ENCODE measurements at places on chromosomes 16 and 17.

DNA sequence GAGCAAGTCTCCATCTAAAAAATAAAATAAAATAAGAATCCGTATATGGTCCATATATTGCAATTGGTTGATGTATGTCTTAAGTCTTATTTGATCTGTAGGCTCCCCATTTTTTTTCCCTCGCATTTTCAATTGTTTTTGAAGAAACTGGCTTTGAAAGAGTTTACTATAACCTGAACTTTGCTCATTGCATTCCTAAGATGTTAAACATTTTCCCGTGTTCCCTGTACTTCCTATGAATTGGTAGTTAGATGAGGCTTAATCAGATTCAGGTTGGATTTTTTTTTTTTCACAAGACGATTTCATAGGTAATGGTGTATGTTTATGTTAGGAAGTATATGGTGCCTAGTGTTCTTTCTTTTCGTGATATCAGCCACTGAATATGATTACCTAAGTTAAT lies 3.3 kb downstream of the LRRC36 start:
- DNase-seq = no peak

GRCh38 chr17:42287305-42287976 lies 857 bp upstream of the STAT5A start:
- peak; percentile 76 for DNase-seq

- DNase-seq = no peak
These were observed 986 bp downstream of the FA2H start for GRCh38 chr16:74773446-74774222.

DNA sequence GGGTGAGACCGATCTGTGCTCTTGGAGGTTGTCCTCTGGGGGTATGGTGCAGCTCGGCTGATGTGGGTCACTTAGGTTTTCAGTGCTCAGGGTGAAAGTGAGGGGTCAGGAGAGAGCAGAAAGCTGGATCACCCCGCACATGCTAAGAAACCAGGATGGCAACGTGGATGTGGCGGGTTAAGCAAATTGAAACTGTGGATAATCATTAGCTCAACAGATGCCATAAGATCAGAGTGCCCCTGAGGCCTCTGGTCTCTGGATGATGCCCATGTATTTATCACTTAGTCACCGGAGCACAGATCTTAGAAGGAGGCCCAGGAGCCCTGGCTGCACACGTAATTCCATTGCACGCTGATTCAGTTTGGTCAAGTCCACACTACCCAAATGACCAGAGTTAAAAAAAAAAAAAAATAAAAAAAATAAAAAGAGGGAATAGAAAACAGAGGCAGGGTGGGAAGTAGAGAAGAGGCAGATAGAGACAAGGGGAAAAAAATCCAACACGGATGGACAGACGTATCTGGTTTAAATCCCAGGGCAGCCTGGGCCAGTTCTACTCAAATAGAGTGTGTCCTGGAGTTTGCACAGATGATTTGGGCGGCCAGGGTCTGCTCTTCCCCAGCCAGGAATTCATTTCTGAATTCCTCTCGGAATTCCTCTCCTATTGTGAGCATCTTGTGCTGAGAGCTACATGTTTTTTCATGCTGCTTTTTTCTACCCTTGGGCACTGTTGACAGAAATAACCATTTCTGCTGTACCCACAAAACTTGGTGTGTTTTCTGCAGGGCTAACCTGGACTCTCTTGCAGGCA lies 378.3 kb downstream of the CPPED1 start:
- DNase-seq = no peak

- DNase-seq = no peak
These were observed 22.4 kb downstream of the PECAM1 start for GRCh38 chr17:64368277-64368676.

DNA sequence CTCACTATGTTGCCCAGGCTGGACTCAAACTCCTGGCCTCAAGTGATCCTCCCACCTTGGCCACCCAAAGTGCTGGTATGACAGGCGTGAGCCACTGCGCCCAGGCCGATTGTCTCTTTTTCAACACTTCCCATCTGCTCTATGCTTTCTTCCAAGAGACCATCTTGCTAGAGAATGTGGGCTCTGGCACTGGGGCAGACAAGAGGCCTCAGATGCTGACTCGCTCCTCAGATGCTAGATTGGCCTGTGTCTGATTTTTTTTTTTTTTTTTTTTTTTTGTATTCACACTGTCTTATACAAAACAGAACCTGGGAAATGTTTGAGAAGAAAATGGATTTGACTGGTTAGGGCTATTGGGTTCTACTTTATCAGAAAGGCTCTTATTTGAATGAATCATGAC lies 58.2 kb downstream of the CYB5D2 start:
- DNase-seq = no peak

DNA sequence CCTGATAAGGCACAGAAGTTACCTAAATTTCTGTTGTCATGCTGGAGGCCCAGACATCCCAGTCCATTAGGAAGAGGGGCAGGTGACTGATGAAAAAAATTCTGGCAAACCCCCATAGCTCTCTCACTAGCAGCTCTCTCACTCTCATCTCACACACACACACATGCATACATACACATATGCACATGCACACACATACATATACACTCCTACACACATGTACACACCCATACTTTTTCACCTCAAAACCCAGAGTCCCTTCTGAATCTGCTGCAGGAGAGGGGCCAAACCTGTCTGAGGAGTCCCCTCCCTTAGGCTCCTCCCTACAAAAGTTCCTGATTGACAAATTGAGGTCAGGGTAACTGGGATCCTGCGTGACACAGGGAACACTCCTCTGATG lies 22.6 kb upstream of the SDR42E2 start:
- no peak for DNase-seq

- DNase-seq = no peak
These were observed 24.5 kb downstream of the ARHGAP23 start for GRCh38 chr17:38452719-38453118.

DNA sequence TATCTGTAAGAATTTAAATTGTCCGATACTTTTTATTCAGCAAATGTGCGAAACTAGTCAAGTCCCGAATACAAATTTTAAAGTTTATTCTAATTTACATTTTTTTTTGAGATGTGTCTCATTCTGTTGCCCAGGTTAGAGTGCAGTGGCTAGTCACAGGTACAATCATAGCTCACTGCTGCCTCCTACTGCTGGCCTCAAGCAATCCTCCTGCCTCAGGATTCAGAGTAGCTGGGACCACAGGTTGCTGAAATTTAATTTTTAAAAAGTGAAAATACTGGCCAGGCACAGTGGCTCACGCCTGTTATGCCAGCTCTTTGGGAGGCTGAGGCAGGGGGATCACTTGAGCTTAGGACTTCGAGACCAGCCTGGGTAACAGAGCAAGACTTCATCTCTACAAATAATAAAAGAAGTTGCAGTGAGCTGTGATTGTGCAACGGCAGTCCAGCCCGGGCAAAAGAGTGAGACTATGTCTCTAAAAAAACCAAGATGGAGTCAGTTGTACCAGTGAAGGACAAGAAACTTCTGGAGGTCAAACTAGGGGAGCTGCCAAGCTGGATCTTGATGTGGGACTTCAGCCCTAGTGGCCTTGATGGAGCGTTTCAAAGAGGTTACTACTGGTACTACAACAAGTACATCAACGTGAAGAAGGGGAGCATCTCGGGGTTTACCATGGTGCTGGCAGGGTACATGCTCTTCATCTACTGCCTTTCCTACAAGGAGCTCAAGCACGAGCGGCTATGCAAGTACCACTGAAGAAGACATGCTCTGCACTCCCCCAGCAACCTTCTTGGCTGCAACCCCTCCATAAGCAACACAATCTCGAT lies 5.6 kb downstream of the POLG2 start:
- DNase-seq = no peak

DNA sequence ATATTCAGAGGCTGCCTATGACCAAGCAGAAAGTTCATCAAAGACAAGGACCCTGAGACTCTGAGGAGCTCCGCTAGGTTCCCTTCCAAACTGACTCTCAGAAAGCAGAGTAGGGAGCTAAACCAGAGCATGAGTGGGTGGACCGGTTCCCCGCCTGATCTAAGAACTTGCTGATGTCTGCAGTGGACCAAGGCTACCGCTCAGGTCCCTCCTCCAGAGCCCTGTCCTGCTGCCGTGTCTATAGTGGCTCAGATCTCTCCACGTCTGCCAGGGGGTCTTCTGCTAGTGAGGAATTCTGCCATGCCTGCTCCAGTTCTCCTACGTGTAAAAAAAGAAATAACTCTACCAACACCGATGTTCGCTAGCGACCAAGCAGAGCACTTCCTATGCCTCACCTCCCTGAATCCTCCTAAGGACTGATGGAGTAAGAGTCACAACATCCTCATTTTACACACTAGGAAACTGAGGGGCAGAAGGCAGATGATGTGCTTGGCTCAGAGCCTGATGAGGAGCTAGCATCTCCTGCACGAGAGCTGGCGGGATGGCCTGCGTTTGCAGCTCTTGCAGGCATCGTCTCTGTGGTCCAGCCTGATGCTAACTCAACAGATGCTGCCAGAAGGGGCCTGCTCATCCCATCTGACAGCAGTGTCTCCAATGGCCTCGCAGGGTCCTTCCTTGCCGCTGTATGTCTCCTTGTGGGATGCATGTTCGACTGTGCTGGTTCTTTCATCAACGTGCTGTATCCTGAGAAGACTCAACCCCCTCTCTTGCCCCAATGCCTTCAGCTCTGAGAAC lies 265.5 kb downstream of the C16orf95 start:
- DNase-seq = no peak

GRCh38 chr16:49414671-49415070 lies 41.1 kb downstream of the C16orf78 start:
- DNase-seq = no peak

DNA sequence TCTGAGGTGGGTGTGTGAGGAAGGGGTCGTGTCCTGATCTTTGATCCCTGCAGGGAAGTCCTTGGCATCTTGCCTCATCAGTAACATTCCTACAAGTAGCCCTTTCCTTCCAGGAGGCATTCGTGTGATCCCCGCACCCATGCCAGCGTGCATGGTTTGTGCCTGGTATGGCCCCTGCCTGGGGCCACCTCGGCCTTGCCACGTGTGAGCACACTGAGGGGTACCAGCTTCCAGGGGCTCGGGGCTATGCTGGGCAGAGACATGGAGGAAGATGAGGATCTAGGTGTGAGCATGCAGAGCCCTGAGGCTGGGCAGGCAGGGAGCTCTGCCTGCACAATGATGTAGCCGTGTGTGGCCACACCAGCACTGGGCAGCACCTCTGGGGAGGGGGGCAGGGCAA lies 6.0 kb downstream of the HSD3B7 start:
- DNase-seq = no peak

DNA sequence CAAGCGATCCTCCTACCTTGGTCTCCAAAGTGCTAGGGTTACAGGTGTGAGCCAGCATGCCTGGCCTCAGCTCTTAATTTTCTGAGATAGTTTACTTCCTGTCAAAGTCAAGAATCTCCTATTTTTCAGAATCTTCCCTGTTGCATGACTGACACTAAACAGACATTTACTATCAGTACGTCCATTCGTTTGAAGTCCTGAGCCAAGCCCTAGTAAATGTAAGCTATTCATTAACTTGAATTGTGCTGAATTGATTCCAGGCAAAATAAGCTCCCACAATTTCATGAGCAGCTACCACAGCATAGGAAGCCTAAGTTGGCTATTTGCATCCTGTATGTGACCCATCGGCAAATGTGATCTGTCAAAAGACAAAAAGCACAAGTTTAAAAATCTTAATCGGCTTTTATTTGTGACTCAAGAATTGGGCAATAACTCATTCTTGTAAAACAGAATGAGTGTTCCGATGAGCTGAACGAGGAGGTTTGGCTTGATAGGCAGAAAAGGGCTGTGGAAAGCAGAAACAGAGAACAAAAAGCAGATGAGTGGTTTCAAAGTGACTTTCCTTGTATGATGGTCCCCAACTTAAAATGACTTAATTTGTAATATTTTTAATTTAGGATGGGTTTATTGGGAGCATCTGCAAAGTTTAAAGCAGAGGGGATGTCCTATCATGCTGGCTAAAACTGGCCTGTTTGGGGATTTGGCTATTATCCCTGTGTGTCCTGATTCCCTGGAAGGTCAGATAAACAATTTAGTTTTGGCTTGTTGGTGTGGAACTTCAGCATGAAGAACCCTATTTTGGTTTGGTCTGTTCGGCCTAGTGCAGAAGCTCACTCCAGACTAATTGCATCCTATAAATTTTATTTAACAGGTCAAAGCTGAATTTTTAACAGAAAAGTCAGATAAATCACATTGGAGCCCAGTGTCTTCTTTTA lies 14.2 kb downstream of the RNF112 start:
- DNase-seq = no peak

- DNase-seq = no peak
These were observed 15.9 kb downstream of the PLD6 start for GRCh38 chr17:17190188-17190587.

GRCh38 chr16:3503523-3503922 lies 2.7 kb downstream of the CLUAP1 start:
- DNase-seq = no peak

DNA sequence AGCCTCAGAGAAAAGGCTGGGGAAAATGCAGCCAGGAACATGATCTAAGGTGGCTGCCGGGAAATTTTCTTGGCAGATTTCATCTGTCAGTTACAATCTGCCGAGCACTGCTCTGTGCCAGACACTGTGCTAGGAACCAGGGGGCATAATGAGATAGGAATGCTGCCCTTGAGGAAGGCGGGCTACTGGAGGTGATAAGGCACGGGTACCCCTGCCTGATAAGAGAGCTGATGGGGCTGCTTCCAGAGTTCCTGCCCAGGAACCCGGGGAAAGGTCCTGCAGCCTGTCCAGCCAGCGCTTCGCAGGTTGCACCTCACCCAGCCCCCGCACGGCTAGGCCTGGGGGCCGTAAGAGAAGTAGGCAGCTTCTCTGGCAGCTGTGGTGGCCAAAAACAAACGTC lies 3.1 kb downstream of the SCNN1G start:
- DNase-seq = no peak

DNA sequence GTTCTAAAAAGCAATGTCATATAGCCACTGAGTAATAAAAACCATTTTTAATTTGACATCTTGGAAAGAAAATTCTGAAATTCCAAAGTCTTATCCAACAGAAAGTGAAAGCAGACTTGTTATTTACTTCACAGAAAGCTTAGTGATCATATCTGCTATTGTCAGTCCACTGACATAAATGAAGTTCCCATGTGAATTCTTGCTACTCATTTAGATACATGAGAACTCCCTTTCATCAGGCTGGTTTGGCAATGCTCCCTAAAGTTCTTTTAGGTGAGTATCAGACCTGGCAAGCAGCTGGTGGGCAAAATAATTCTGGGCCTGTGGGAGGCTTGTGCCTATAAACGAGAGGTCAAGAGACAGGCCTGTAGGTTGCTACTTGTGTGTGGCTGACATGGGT lies 23.4 kb downstream of the NME2 start:
- no peak for DNase-seq

- no peak for DNase-seq
These were observed 15.6 kb downstream of the DEF8 start for GRCh38 chr16:89964201-89964600.

- no peak for DNase-seq
These were observed 301.8 kb downstream of the CPPED1 start for GRCh38 chr16:12501707-12502457.

DNA sequence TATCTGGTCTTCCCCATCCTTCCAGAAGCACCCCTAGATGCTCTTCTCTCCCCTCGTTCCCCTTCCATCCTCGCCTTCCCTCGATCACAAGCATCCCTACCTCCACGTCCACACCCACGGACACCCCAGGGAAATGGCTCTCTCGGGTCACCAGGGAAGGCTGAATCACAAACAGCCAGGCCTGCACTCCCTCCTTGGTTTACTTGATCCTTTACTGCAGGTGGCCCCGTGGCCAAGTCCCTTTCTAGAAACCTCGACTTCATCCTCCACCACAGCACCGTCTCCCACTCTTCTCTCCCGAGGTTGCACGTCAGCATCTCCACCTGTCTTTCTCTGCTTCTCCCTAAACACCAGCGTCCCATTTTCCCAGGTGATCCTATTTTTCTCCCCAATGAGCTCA lies 6.5 kb upstream of the RBFOX3 start:
- no peak for DNase-seq

GRCh38 chr16:49490321-49490705 lies 116.7 kb downstream of the C16orf78 start:
- DNase-seq = no peak

- no peak for DNase-seq
These were observed 2.4 kb upstream of the NFATC3 start for GRCh38 chr16:68082629-68083238.
